Karpas-422 (cell line): ENCODE measurements at places on chromosomes 1 and 21. TPM values are rescaled to one million over a fixed set of nuclear protein-coding genes. Genes with fewer than 3 reads are reported as not detected.

- no peak overlapping the region for H3K27ac ChIP-seq
- DNase-seq: no peak
- no peak overlapping the region for H3K4me3 ChIP-seq
- H3K27me3 ChIP-seq: no peaks in the 10 kb centered on the region
- H3K4me1 ChIP-seq: no peaks in the 10 kb centered on the region
Measured at GRCh38 chr1:71650119-71650518, 569.3 kb upstream of the ZRANB2 start.

DNA sequence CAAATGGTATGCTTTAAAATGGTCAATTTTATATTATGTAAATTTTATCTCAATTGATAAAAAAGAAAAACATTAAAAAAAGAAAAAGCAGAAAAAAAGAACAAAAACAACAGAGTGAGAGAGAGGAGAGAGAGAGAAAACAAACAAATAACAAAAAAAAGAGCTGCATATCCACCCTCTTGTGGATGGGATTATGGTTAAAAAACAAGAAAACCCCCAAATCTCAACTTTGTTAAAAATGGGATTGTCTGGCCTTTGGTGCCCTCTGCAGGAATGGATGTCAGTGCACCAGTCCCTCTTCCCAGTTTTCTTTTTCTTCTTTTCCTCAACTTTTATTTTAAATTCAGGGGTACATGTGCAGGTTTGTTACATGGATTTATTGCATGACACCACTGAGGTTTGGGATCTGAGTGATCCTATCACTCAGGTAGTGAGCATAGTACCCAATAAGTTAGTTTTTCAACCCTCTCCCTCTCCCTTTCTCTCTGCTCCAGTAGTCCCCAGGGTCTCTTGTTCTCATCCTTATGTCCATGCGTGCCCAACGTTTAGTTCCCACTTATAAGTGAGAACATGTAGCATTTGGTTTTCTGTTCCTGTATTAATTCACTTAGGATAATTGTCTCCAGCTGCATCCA lies 28.1 kb downstream of the RNF187 start:
- no peaks in the 10 kb centered on the region for H3K4me1 ChIP-seq
- no peak overlapping the region for H3K27ac ChIP-seq
- H3K4me3 ChIP-seq: no peak overlapping the region
- no peaks in the 10 kb centered on the region for H3K27me3 ChIP-seq

DNA sequence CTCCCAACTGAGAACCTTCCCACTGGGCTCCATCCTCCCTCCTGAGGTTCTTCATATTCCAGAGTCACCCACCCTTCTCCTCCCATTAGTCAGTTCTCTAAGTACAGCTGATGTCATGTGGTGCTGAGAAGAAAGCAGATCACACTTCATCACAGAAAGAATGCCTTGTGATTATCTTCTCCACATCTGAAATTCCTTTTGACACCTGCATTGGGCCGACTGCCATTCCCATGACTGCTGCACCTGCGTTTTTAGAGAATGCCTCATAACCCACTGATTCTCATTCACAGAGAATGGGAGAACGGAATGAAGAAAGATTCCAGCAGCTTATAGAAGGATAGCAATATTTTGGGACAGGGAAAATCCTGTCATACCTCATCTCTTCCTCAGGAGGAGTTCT lies 14.3 kb downstream of the LEPR start:
- H3K4me3 ChIP-seq: no peak overlapping the region
- no peaks in the 10 kb centered on the region for H3K4me1 ChIP-seq
- no peaks in the 10 kb centered on the region for H3K27me3 ChIP-seq
- no peak overlapping the region for H3K27ac ChIP-seq
- 0 out of 2 replicates have a peak, but pooled peaks cover 4% of the 10 kb centered on the region for H3K36me3 ChIP-seq

DNA sequence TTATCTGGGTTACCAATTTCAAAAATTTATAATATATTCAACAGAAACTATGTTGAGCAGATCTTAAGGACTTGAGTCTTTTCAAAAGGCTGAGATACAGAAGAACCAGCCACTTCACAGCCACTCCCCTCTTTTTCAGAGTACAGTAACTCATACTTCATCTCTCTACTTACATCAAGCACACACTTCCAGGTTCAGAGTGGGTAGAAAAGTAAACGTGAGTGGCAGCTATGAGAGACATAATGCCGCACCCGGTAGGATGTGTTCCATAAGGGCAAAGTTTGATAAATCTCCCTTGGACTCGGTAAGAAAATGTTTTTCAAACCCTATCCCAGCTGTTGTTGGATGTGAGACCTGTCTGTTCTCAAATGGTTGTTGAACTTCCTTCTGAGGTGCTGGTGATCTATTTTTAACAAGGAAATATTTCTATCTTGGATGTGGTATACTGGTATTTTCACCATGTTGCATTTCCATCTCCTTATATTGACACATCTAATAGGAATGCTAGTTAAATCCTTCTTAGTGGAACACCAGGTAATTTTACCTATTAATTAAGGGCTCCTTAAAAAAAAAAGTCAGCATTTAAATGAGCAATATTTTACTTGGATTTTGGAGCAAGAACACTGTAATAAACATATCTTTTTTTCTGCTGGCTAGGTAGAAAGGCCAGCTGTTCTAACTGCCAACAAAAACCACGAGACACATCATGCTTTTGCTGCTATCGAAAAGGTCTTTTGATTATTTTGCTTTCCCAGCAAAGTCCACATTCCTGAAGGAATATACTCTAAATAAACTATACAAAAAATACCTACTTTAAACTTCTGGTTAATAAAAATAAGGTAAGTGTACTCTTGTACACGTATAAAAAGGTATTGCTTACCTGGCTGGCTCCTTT lies 28.2 kb downstream of the CNN3 start:
- H3K27me3 ChIP-seq: no peaks in the 10 kb centered on the region
- H3K4me1 ChIP-seq: no peaks in the 10 kb centered on the region
- H3K36me3 ChIP-seq: no peaks in the 10 kb centered on the region

- H3K27me3 ChIP-seq: no peaks in the 10 kb centered on the region
- H3K4me3 ChIP-seq: no peak overlapping the region
- peaks cover 33% of the 10 kb centered on the region for H3K4me1 ChIP-seq
Measured at GRCh38 chr1:173415905-173416450, 61.2 kb upstream of the PRDX6 start.

DNA sequence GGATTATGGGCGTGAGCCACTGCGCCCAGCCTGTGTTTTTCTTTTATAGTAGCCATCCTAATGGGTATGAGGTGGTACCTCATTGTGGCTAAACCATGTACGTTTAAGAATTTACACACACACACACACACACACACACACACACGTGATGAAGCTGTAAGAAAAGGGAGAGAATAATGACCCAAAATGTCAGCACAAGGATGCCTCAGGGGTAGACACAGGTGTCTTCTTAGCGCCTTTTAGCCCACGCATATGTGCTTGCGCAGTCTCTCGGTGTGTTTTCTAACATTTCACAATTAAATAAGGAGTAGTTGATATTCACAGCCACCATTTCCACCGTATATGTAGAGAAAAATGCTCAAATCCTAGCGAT lies 782 bp upstream of the PFKL start:
- H3K36me3 ChIP-seq: no peaks in the 10 kb centered on the region; the same call in 1 of the 2 replicates
- peaks cover 3% of the 10 kb centered on the region; the same call in 1 of the 2 replicates for H3K27me3 ChIP-seq
- peaks cover 30% of the 10 kb centered on the region for H3K4me1 ChIP-seq
- peak overlapping the region; percentile 92 for H3K4me3 ChIP-seq

- H3K27me3 ChIP-seq: no peaks in the 10 kb centered on the region
- no peaks in the 10 kb centered on the region for H3K4me1 ChIP-seq
- H3K27ac ChIP-seq: no peak overlapping the region
Measured at GRCh38 chr1:54347955-54348699, 58.1 kb downstream of the SSBP3 start.

DNA sequence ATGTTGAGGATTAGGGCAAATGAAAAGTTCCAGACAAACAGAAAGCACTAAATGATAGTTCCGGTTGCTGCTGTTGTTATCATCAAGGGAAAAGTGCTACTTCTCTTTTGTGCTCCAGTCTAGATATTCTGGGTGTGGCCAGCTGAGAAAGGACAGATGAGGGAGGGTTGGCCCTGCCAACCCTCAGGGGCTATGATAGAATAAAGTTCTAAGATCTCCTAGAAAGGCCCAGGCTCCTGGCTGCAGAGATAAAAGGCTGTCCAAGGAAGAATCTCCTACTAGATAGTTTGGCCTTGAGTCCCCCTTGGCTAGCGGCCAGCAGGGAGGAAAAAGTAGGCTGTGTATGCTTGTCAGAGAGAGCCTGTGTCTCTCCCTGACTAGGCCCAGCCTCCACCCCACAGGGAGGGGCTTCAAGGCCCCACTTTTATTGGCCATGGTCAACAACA lies 31.5 kb downstream of the RIMS3 start:
- H3K4me1 ChIP-seq: peaks cover 11% of the 10 kb centered on the region
- no peaks in the 10 kb centered on the region for H3K27me3 ChIP-seq
- no peak overlapping the region for H3K4me3 ChIP-seq
- H3K27ac ChIP-seq: no peak overlapping the region
- H3K36me3 ChIP-seq: no peaks in the 10 kb centered on the region

- DNase-seq: no peak
- peaks cover 26% of the 10 kb centered on the region for H3K4me1 ChIP-seq
- H3K27ac ChIP-seq: no peak overlapping the region
- H3K4me3 ChIP-seq: no peak overlapping the region
- H3K27me3 ChIP-seq: no peaks in the 10 kb centered on the region
Measured at GRCh38 chr1:38139738-38140487, 93.3 kb upstream of the POU3F1 start.

Gene C1orf52
- total RNA-seq: 17.8 and 22.9 TPM in 2 replicates

Gene LCE1E
- not detected in 2 replicates for total RNA-seq

Gene TNFRSF4
- not detected in 2 replicates for total RNA-seq

Gene WLS
- not detected in 2 replicates for total RNA-seq

Gene LMOD1
- not detected in 2 replicates for total RNA-seq

Gene SAMD11
- total RNA-seq: not detected in 2 replicates

Gene PRR9
- not detected in 2 replicates for total RNA-seq

Gene CACNA1S
- not detected in 2 replicates for total RNA-seq
